ENCODE measurements at places on chromosomes 4 and X.

DNA sequence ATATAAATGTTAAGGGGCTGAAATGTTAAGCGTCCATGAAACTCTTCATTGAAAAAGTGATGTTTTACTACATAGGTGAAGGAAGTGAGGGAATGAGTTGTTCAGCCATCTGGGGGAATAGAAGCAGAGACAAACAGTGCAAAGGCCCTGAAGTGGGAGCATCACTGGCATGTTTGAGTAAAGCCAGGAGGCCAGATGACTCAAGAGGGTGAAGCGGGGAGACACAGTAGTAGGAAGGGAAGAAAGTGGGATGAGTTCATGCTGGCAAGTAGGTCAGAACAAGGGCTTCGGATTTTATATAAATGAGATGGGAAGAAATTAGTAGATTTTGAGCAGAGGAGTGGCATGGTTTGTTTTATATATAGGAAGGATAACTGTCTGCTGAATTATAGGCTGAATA, 112.5 kb upstream of the MAP9 start:
- no peak for DNase-seq

- DNase-seq = no peak
Observed at GRCh38 chr4:55086578-55086977, 38.8 kb downstream of the KDR start.

DNA sequence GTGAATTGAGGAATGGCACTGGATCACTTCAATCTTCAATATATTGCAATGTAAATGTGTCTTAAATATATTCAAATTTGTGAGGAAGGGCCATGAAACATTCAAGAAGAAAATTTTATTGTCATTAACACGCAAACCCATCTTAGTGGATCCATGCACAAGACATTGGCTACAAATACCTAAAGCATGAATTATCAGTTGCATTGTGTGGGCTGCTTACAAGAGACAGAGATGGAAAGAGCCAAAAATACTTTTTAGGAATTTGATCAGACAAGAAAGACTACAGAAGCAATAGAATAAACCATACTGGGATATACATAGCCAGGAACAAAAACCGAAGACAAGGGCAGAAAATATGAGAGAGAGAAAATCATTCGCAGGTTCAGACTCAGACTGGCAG, 616.2 kb upstream of the GRIA3 start:
- DNase-seq = no peak

DNA sequence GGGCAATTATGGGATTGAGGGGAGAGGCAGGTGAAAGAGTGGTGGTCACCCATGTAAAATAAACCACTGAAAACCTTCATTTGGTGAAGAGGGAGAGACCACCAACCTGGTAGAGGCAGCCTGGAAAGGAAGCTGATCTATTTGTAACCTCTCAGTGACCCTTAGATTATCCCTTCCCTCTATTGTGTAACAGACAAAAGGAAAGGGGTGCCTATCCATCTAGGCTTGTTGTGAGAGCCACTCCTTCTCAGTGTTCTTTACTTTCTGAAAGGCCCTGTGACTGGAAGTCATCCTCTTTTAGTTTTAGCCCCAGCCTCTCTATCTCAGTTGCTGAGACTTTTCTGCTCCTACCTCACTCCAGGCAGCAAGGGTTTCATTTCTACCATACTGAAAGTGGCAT, 142.4 kb downstream of the TMEM164 start:
- no peak for DNase-seq

DNA sequence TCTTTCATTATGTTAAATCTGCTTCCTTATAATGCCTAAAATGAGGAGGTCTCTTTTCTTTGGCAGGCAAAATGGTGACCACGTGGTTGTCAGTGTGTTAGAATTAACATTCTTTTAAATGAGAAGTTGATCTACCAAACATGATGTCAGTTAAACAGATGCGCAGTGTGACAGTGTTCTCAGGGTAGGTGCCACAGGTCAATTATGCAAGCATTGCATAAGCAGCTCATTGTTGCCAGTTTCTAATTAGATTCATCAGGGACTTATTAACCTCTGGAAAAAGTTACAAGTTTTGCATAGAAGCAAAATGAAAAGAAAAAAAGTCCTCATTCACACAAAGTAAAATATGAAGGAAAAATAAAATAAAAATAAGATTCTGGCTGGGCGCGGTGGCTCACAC, 324.1 kb upstream of the GALNT7 start:
- no peak for DNase-seq

GRCh38 chrX:47646636-47647035, 3.7 kb downstream of the ELK1 start:
- no peak for DNase-seq

DNA sequence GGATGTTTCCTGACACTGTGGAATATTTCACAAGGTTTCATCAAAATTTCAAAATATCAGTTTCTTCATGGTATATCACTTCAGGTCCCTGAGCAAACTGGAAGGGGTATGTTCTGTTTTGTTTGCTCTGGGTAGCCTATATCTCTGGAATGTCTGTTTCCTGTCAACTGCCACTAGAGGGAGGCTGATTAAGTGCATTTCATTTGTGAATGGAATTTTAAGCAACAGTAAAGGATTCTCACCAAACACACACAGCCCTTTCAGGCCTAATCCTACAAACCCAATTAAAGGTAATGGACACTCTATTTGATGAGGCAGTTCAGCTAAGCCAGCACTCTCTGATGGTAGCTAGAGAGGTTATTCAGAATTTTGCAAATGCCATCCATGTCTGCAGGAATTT, 307.1 kb downstream of the TEX13A start:
- DNase-seq = peak; percentile 1

DNA sequence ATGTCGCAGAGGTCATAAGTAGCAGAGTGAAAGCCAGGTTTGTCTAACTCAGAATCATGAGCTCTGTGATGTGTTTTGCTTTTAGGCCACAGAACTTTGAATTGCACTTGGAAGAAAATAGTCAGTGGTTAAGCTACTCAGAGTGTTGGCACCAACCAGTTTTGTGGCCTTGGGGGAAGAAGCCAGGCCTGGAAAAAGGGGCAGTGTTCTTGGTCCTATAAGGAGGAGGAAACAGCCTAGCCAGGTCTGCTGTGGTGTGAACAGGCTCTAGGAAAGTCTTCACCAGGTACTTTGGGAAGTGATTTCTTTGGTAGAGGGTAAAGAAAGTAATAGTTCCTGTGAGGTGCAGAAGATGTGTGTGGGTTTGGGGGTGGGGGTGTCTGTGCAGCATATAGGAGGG, 49.2 kb downstream of the FHIP1A start:
- no peak for DNase-seq

DNA sequence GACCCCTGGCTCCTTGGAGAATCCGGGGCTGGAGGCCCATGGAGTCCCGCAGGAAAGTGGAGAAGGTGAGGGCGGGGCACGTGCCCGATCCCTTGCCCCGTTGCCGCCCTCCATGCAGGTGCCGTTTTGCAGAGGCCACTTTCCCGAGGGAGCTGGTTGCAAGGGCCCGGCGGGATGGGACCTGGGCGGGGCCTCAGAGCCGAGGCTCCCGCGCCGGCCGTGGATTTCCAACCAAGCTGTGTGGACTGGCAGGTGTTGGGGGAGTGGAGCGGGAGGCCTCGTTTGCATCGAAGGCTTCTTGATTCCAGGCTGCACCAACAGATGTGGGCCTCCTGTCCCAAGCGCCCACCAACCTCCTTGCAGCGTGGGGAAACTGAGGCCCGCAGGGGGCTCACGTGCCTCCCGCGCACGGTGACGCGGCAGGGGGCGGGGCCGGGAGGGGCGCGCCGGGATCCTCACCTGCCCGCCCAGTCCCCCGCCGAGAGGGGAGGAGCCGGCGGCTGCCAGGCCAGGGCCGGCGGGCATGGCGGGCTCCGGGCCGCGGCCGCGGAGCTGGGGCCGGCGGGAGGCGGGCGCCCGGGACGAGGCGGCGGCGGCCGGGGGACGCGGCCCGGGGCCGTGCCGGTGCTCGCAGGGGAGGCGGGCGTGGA, 24.9 kb downstream of the SH3BP2 start:
- peak; percentile 60 for DNase-seq

DNA sequence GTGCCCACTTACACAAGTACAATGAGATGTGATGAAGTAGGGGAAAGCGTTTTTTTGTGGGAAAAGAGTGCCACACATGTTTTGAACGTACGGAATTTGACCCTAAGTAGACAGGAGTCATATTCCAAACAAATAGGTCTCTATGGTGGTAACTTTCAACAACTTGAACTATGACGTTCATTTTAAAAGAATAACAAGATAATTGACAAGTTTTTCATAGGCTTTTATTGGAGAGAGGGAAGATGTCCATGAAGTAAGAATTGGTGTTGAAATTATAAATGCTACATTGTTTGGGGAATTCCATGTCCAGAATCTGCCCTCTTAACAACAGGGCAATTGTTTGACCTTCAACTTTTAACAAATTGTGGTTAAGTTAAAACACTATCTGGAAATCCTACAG, 126.5 kb downstream of the GASK1B start:
- DNase-seq = no peak

- DNase-seq = no peak
Observed at GRCh38 chr4:7874838-7875237, 64.8 kb downstream of the AFAP1 start.

DNA sequence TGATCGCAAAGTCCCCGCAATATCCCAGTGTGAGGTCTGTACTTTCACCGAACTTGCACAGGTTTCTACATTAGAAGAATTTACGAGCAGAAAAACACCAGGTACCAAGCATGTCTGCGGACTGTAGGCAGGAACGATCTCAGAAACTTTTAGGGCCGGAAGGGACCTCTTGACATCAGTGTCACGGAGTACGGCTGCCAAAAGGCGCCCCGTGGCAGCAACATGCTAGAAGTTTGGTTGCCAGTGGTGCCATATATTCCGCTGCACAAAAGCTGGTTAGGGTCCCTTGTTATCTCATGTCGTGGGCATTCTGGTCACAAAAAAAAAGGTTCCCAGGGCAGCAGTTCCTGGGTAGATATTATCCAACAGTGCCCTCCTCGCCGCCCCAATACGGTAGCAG, 61.0 kb upstream of the DCAF8L1 start:
- DNase-seq = no peak

GRCh38 chr4:73661646-73662119, 41.4 kb upstream of the RASSF6 start:
- DNase-seq = no peak

DNA sequence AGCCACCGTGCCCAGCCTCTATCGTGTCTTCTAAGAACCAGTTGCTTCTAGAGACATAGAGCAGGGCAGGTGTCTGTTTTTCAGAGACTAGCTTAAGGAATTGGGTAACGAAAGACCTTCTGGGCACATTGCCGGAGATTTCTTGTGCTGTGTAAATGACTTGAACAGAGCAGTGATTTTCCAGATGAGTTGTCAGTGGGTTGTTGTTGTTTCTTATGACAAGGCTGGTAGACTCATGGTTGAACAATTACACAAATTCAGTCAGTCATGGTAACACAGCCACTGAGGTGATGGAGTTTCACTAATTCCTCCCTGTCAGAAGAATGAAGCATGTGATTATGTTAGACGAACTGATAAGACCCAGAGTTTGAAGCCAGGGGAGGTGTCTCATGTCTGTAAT, 20.5 kb upstream of the DDX3X start:
- DNase-seq = no peak

DNA sequence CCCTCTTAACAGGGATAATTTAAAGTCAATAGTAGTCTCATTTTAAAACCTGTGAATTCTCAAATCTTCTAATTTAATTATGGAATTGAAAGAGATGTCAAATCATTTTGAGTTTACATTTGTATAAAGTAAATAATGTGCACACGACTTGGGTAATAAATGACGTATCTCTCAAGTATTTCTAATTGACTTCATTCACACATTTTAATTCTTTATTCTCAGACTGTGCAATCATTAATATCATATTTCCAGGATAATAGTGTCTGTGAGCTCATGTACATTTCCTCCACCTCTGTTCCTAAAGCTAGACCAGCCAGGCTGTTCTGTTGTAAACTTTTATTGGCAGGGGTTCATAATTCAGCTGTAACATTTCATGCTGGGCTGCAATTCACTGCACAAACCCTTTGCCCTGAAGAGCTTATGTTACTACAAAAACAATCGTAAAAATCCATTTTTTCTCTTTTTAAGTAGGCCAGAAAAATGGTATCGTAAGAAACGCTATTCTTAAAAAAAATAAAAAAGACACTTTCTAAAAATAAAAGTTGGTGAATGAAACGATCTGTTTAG, 1103.1 kb upstream of the TENM3 start:
- DNase-seq = no peak

DNA sequence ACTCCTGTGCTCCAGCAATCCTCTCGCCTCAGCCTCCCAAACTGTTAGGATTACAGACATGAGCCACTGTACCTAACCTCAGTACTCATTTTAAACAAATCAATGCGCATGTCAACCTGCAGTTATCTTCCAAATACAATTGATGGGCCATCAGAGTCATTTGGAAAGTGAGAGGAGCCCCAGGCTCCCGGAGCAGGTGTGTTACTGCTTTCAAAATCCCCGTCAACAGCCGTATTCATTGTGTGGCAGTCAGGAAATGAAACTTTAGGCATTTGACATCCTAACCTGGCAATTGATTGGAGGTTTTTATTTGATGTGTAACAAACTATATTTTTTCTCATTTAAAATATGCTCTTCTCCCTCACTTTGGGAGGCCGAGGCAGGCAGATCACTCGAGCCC, 623.6 kb upstream of the TENM3 start:
- DNase-seq = no peak

- no peak for DNase-seq
Observed at GRCh38 chr4:6245246-6246169, 24.1 kb upstream of the WFS1 start.

DNA sequence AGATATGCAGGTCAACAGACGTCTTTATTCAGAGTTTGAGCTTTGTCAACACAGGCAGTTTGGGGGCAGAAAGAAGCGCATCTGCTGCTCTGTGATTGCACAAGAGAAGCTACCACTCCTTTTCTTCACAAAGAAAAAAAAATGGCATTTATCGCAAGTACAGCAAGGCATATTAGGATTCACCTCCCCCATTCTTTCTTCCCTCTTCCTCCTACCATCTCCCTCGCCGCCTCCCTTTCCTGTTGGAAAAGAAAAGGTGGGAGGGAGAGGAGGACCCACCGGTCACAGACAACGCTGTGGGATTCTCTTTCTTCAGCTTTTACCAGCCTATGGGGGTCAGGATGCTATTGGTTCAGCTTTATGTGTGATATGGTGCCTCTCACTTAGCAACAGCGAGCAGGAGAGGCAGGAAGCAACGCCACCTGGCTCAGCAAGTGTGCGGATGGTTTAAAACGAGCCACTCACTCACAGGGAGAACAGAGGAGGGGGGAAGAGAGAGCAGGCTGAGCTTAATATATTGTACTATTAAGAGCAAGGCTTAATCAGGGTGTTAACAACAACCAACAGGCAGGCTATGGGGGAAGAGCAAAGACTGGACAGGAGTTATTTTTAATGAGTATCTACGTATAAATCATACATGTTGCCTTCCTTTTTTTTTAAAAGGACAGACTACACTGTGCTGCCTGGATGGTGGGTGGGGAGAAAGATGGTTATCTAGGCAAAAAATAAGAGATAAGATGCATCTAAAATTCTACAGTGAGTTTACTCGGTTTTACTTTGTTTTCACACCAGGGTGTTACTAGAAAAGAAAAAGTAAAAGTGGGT, 104.7 kb downstream of the MAML3 start:
- DNase-seq = peak; percentile 57

DNA sequence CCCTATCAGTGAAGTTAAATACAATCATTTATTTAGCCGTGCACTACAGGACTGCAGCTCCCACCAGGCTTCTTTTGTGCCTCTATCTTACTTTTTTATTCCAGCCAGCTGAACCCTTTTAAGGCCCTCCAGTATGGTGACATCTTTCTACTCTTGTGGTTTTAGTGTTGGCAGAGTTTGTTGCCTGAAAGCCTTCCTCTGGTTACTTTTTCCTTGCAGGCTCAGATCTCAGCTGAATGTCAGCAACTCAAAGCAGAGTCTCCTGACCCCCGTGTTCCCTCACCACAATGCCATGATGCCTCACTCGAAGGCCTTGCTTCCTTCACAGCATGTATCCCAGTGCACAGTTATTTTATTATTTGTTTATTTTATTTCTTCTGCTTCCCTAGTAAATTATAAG, 818.9 kb upstream of the LCORL start:
- DNase-seq = no peak
